ENCODE measurements at places on chromosomes 5 and 9. TPM values are rescaled to one million over a fixed set of nuclear protein-coding genes. Genes with fewer than 3 reads are reported as not detected.

ZNF474 gene
- total RNA-seq, result 0.33 TPM

CCDC180 gene
- 5.5 TPM for total RNA-seq

KLF9 gene
- 31.3 TPM for total RNA-seq

ZNF879 gene
- total RNA-seq, result 4.9 TPM

TMEM215 gene
- not detected for total RNA-seq

CSF1R gene
- under 0.01 TPM for total RNA-seq

GABRP gene
- total RNA-seq, result not detected

PCDHB12 gene
- 0.15 TPM for total RNA-seq

IL33 gene
- 44.5 TPM for total RNA-seq

IRGM gene
- not detected for total RNA-seq

ARL14EPL gene
- total RNA-seq, result not detected

ERBIN gene
- 50.8 TPM for total RNA-seq

CDH6 gene
- 77.2 TPM for total RNA-seq
